Activated CD8-positive, alpha-beta T cell treated with anti-CD3 and anti-CD28 coated beads for 36 hours (primary cell): ENCODE measurements at places on chromosomes 12 and 14. TPM values are rescaled to one million over a fixed set of nuclear protein-coding genes. Genes with fewer than 3 reads are reported as not detected.

DNA sequence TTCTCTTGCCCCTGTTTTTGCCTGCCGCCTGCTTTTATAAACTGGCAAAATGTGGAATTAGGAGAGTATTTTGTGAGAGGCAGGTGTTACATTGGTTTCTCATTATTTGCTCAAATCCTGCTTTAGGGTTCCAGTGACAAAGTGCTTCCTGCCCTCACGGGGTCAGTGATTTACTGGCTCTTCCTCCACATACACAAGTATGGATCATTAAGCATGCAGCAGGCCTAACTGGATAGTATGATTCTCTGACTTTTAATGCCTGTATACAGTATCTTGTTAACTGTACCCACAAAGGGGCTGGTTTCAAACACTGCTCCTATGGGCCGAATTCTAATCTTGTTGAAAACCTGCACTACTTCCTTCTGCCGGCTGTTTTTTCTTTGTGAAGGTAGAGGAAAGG, 63.2 kb downstream of the PTCSC3 start:
- DNase-seq: no peak

GRCh38 chr12:80299219-80299618, 144.8 kb upstream of the PTPRQ start:
- DNase-seq: no peak

DNA sequence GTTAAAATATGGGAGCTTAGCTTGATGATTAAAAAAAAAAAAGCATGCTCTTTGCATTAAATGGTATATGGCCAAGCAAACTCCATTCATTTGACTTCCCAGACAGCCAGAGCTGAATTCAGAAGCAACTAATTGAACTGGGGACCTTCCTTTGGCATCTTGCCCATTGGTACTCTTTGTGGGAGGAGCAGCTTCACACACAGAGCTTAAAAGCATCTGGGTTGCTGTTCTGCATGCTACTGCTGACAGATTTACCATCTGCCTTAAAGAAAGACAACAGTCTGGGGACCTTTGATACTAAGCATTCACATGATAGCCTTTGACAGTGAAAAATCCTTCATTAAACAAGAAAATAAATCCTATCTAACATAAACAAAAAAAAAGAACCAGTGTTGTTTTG, 977.9 kb downstream of the TMTC2 start:
- no peak for DNase-seq

Gene ACOT6
- not detected for total RNA-seq

Gene IL26
- total RNA-seq: not detected
